ENCODE measurements at places on chromosomes 7 and 10.
A peak's percentile ranks its signal among the peaks of the same experiment; 100 is the strongest.

DNA sequence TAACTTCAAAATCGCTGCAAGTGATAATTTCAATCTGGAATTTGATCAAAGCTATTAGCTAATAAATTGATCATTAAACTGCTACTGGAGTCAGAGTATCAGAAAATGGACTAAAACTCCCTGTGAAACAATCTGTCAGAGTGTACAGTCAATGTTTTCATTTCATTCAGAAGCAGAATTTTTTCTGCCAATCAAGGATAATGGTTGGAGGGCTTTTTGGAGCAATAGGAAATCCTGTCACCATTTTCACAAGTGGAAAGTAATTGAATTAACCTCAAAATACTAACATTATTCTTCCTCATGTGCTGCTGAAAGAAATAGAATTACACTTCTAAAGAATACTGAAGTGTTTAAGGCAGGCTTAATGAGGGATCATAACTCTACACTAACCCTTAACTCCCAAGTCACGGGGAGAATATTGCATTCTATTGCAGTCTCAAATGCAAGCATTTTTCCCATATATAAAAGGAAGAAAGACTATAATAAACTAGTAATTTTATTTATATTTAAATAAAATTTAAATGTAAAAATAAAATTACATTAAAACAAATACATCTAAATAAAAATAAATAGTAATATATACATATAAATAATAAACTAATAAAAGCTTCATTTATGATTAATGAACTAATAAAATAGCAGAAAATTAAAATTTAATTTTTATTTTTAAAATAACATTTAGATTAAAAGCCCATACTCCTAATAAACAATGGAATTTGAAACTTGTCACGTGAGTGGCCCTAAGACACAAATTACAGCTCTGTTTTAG lies 67.1 kb downstream of the SEMA3E start:
- DNase-seq, result no peak

- no peak for DNase-seq
These were observed 327 bp upstream of the FIS1 start for GRCh38 chr7:101245147-101245668.

DNA sequence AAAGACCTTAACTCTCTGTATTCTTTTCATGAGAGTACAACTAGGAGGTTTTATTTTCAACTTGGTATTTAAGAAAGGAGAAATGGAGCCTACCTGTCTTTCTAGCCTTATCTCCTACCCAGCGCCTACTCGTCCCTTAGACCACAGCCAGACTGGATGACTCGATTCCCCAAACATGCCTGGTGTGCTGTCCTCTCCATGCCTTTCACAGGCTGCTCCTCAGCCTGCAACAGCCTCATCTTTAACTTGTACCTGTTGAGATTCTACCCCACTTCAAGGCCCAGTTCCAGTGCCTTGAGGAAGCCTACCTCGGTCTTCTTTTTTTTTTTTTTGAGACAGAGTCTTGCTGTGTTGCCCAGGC lies 29.4 kb downstream of the CPA1 start:
- DNase-seq, result no peak

DNA sequence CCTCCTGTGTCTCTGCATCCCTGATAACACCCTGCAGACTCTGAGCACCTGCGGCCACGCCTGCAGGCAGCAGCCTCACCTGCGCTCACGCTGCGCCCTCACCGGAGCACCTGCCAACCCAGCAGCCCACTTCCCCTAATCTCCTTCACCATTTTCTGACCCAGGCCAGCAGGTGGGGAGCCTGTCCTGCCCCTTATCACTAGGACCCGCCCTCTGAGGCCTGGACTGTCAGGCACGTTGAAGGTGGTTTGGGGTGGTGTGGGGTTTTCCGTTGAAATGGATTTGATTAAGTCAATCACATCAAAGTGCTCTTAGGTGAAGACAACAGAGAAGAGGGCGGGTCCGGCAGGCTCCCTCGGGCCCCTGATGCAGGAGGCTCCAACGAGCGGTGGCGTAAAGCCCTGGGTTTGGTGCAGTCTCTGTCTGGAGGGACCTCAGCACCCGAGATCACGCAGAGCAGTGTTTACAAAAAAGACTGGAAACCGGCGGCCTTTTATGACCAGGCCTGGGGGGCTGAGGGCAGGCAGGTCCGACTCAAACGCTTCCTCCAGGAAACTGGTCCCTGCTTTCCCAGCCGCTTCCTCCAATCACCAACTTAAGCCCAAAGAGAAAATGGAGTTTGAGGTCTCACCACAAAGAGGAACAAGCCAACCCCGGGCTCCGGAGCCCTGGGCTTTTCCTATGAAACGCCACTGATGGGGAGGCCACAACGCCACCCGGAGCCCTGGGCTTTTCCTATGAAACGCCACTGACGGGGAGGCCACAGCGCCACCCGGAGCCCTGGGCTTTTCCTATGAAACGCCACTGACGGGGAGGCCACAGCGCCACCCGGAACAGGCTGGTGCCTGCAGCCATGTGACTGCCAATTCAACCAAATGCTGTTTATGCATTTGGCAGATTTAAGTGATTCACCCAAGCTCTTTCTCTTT lies 45.5 kb downstream of the DPYSL4 start:
- peak; percentile 11 for DNase-seq

DNA sequence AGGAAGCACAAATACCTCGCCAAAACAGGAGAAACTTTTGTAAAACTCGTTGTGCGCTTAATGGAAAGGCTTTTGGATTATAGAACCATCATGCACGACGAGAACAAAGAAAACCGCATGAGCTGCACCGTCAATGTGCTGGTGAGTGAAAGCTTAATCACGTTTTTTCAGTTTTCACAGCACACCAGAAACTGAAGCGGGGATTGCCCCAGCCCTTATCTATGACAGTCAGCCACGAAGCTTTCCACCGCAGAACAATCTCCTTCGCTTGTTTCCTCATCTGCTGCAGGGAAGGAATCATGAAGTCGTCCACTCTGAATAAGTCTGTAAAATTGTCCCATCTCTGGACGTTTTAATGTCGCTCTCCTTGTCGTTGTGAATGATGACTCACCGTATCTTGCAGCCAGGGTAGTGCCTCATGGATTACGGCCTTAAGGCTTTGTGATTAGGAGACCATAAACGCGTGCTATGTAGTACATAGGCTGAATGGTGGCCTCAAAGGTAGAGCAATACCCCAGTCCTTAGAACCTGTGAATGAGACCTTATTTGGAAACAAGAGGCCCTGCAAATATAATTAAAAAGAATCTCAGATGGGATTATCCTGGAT lies 174.9 kb upstream of the NPS start:
- DNase-seq, result no peak

DNA sequence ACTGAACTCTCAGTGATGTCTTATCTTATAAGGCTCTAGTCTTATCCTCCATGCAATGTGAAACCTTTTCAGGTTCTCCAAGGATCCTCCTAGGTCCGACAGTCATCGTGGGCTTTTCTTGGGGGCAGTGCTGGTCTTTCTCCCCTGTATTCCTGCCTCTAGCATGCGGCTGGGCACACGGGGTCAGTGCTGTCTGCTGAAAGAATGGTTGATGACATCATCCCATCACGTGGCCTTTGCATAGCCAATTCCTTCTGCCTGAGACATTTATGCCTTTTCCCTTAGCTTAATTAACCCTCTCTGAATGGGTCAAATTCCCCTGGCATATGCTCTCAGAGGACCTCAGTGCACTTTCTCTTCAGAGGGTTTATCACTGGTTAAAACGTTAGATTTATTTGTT lies 27.0 kb upstream of the KCNK18 start:
- DNase-seq, result no peak

- no peak for DNase-seq
These were observed 223.2 kb downstream of the CCSER2 start for GRCh38 chr10:84551437-84552120.

DNA sequence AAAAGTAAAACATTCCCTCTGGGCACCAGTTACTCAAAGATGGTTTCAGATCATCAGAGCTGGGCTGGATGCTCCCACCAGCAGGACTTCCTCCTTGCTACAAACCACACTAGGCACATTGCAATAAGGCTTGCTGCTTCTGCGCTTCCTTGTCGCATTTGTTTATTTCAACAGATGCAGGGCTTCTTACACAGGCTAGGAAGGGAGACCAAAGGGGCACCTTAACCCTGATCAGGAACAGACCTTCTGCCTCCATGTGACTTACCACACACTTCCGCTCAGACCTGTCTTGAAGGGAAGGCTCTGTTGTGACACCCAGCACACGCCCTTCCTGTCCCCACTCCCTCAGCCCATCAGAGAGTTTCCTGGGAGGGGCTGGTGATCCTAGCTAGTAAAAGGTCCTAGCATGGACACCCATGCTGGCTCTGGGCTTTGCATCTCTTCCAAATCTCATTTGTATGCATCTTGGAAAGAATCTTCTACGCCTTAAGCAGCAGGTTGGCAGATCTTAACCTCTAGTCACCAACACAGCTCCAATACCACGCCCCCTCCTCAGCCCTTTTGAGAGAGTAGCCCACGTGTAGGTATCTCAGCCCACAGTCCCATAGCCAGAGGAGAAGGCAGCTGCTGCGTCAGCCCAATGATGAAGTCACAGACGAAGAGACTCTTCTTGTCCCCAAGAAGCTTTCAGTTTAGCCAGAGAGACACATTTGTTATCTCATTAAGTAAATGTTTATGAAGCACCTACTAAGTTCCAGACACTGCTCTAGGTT lies 47.1 kb upstream of the SVIL start:
- peak; percentile 51 for DNase-seq

DNA sequence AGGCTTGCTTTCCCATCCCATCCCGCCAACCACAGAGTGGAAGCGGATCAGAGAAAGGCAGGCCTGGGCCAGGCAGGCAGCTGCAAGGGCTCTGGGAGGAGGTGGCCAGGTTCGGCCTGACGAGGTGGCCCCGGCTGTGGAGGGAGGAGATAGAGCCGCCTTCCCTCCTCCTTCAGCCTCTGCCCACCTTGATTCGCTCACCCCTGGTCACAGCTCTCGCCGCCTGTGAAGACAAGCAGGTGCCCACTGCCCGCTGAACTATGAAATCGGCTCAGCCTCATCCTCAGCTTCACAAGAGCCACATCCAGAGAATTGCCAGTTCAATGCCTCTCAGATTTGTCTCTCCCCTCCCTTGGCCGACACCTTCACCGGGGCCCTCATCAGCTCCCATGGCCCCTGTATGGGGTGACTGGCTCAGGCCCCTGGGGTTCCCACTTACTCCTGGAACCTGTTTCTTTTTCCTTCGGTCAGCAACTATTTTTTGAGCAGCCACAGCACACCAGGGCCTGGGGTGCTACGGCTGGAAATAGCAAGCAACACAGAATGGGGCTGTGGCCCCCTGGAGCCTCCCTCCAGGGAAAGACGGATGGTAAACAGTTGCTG lies 80.0 kb upstream of the CHST15 start:
- DNase-seq, result no peak

- no peak for DNase-seq
These were observed 18.1 kb downstream of the KAZALD1 start for GRCh38 chr10:101079874-101080273.

- peak; percentile 21 for DNase-seq
These were observed at the start of gene ZSCAN21 for GRCh38 chr7:100049441-100050291. ZSCAN21 (plus strand) TSS chr7:100049774; CDS start chr7:100057007, 7,233 bp downstream.

- DNase-seq, result no peak
These were observed 2.0 kb downstream of the PIP4K2A start for GRCh38 chr10:22712211-22712955.

DNA sequence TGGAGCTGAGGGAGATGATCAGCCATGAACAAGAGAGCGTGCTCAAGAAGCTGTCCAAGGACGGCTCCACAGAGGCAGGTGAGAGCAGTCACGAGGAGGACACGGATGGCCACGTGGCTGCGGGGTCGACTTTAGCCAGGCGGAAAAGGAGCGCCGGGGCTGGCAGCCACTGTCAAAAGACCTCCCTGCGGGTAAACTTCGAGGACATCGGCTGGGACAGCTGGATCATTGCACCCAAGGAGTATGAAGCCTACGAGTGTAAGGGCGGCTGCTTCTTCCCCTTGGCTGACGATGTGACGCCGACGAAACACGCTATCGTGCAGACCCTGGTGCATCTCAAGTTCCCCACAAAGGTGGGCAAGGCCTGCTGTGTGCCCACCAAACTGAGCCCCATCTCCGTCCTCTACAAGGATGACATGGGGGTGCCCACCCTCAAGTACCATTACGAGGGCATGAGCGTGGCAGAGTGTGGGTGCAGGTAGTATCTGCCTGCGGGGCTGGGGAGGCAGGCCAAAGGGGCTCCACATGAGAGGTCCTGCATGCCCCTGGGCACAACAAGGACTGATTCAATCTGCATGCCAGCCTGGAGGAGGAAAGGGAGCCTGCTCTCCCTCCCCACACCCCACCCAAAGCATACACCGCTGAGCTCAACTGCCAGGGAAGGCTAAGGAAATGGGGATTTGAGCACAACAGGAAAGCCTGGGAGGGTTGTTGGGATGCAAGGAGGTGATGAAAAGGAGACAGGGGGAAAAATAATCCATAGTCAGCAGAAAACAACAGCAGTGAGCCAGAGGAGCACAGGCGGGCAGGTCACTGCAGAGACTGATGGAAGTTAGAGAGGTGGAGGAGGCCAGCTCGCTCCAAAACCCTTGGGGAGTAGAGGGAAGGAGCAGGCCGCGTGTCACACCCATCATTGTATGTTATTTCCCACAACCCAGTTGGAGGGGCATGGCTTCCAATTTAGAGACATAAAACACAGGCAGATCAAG lies 3.3 kb downstream of the GDF2 start:
- no peak for DNase-seq

GRCh38 chr10:13376746-13377145 lies 28.7 kb upstream of the SEPHS1 start:
- no peak for DNase-seq

DNA sequence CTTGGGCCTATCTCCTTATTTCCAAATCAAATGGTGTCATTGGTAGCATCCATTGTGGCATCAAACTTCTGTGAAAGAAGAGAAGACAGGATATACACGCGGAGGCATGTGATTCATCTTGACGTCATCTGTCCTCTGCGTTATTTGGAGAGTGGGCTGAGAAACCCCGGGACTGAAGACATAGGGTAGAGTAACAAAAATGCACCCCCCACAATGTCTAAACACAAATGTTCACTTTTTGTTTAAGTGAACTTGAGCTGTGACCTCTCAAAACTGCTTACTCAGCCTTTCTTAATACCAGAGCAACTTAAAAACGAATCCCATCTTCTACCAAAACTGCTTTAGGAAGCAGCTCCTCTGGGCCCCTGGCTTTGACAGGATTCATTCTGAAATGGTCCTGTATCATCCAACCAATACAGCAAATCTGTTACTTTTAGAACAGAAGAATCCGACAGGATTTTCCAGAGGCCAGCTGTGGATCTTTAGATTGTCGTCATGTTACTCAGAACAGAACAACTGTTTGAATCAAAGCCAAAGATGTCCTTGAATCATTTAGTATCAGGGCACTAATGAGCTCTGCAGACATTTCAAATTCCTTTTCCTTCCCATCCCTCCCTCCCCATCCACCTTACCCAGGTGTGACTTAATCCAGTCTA lies 438.1 kb downstream of the SUGCT start:
- no peak for DNase-seq

GRCh38 chr10:20552382-20552781 lies 344.7 kb downstream of the NEBL start:
- no peak for DNase-seq

- DNase-seq, result no peak
These were observed 140.8 kb downstream of the GLCCI1 start for GRCh38 chr7:8109196-8110022.

- DNase-seq, result no peak
These were observed 598 bp upstream of the AMZ1 start for GRCh38 chr7:2687338-2687869.

Data from KG1 (cell line).